ENCODE measurements at places on chromosomes 7 and 10.

GRCh38 chr10:71737834-71738197 lies 18.2 kb upstream of the C10orf105 start:
- no peak for DNase-seq

- DNase-seq, result no peak
These were observed 9.4 kb upstream of the PIK3CG start for GRCh38 chr7:106855540-106856132.

DNA sequence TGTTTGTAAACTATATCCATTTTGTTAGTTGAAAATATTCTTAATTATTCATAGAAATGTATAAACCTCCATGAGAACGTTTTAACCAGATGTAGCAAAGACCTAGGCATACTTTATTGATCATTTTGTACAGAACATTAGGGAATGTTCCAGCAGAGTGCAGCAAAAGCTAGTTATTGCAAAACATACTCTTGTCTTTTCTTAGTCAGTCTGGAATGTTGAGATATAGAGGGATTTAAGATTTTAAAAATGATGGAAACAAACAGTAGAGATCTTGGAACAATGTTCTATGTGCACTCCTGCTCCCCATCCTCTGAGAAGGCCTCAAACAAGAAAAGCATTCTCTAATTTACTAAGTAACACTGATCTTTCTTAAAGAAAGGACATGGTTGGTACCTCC lies 292.1 kb downstream of the BBS9 start:
- DNase-seq, result no peak

GRCh38 chr10:17443707-17444387 lies 10.5 kb downstream of the ST8SIA6 start:
- DNase-seq, result no peak

DNA sequence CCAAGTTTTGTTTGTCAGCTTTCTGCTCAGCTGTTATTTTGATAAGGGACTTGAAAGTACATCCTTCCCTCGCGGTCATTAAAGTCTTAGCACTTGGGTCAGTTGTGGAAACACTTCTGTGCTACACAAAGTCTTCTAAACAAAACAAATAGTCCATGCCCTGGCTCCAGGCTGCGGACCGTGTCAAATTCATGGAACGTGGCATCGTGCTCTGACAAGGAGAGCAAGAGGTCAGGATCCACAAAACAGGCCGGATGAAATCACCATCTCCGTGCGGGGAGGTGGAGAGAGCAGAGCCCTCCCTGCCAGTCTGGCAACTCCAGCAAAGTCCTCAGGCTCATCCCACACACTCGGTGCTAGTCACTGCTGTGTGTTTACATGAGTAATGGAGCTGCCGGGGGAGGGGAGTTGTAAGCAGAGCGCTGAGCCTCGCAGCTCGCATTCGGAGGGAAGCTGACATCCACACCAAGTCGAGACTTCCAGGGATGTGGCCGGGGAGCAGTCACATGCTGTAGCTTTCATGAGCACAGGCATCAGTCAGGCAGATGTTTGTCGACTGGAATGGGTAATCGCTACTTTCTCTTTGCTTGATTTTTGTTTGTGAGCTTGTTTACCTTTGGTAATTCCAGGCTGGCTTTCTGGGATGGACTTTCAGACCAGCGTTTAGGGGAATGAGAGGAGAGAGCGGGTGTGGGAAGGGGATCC lies 147.6 kb downstream of the ARID5B start:
- peak; percentile 18 for DNase-seq

DNA sequence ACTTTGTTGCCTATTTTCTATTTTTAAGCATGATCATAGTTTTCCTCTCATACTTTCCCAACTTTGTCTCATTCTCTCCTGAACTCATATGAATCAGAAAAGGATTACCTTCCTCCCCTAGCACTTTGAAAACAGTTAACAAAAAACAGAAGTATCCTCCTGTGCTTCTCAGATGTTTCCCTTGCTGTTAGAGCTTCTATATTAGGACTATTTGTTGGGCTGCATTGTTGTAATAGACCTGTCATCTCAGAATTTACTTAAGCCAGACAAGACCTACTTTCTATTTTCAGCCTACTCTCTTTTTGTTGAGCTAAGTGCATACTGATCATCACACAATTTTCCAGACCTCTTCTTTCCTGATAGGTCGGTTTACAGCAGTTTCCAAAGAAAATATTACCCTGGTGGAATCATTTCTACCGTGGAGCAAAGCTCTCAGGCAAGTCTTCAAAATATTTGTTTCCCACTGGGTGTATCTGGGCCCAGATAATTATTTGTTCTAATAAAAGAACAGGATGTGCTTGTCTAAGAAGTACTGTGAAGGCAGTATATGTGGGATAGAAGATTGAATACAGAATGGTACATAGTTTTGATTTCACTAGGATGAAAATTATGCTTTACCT lies 411.9 kb upstream of the KLF6 start:
- DNase-seq, result no peak

DNA sequence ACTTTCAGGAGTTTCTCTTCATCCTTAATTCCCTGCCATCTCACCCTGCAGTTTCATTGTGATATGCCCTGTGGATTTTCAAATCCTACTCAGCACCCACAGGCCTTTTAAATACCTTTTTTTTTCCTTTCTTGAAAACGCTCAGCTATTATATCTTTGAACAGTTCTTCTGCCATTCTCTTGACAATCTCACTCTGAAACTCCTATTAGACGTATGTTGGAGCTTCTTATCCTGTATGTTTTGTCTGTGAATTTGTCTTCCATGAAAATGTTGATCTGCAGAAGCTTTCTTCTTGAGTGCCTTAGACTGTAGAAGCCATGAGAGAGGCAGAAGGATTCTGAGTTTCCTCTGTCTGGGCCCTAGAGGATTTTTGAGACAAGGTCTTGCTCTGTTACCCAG lies 18.9 kb upstream of the YAE1 start:
- no peak for DNase-seq

DNA sequence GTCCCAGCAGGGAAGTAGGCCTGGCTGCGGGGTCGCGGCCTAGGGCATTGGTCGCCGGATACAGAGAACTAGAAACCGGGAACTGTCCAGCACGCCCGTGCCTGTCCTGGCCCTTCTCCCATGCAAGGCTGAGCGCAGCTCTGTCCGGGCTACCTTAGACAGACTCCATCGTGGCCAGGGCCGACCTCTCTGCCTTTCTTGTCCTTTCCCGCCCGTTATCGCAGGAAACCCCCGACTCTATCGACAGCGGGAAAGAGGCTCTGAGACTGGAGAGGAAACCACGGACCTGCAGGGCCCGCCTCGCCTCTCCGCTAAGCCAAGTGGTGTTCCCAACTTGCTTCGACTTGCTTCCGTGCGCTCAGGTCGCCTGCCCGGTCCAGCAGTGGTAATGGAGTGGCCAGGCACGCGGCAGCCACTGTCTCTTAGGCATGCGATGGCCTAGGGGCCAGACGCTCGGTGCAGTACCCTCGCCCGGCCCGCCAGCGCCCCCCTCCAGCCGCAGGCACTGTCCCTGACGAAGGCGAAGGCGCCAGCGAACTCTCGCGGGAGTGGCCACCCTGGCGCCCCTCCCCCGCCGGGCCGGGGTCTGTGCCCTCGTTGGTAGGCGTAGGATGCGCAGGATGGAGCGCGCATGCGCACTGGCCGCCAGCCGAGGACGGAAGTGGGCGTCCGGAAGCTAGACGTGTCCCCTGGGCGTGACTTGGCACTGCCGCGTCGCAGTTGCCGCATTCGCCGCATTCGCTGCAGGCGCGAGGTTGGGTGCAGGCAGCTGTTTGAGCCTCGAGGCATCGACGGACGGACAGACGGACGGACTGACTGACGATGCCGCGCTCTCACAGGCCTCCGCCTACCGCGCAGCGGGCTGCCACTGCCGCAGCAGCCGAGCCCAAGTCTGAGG lies 54.4 kb downstream of the MCMBP start:
- DNase-seq, result no peak

DNA sequence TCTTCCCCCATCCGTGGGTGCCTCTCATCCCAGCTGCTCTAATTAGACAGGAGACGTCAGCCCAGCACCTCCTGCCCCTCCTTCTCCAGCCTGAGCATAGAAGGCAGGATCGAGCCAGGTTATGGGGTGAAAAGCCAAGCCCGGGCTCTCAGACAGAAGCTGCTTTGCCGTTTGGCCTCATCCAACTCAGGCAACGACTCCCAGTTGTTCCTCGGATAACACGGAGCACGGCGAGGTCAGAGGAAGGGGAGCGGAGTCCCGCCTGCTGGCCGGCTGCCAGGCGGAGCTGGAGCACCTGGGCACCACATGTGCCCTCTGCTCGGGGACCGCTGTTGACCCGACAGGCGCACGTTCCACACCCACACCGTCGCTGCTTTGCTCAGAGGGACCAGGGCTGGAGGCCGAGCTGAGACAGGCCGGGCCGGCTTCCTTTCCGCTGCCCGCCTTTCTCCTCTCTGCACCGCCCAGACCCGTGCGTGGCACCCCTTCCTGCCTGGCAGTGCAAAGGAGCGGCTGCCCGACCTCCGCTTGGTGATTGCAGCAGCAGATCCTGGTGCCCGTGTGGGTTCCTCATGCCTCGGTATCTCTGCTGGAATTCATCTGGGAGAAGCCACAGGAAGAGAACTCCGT lies 21.6 kb upstream of the UNCX start:
- no peak for DNase-seq

- DNase-seq, result no peak
These were observed 4.6 kb upstream of the CYP3A4 start for GRCh38 chr7:99788554-99788953.

DNA sequence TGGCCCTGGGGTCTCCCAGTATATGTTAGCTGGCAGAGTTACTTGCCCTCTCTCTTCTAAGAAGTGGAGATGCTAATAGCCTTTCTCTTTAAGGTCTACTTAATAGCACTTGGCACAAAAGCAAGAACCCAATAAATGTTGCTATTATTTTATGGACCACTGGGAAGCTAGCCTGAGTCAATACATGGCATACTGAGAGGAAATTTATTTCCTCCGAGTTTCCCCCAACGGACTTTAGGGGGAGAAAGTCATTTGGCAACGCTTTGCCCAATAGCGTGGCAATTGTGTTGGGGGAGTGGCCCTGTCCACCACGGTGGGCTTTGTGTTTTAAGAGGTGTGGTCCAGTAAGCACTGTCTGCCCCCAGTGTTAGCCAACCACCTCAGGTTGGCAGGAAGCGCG lies 87.4 kb upstream of the SMNDC1 start:
- no peak for DNase-seq

- no peak for DNase-seq
These were observed 1073.0 kb upstream of the CELF2 start for GRCh38 chr10:9944690-9945089.

DNA sequence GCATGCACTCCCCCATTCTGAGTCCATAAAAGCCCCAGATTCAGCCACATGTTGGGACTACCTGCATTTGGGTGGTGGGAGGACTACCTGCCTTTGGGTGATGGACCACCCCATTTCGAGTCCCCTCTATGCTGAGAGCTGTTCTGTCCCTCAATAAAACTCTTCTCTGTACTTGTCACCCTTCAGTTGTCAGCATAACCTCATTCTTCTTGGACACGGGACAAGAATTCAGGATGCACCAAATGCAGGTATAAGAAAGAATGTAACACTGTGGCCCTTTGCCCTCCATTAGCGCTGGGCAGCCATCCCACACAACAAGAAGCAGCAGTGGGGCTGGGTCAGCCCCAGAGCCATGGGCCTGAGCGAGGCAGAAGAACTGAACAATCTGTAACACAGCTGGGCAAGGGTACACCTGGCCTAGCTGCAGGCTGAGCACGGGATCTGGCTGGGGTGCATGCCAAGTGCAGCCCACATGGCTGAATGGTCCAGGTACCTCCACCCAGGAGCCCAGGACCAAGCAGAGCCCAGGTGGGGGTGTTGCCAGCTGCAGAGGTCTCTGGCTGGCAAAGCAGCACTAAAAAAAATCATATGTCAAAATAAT lies 1344.3 kb upstream of the LRRTM3 start:
- no peak for DNase-seq

GRCh38 chr7:101243646-101244374 lies 1.1 kb downstream of the FIS1 start:
- no peak for DNase-seq

DNA sequence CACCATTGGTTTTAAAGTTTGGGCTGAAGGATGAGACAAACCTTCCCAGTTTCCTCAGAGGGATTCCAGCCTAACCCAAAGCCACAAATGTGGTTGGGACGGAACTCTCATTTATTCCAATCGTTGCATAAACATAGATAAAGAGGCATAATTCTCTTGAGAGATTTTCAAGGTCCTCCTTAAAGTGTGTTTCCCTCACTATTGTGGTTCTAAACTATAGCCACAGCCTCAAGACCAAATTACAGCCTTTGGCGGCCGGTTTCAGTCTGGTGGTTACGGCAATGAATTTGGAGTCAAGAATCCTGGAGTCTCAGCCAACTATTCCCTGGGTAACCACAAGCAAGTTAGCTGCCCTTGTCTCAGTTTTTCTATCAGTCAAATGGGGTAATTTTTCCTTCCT lies 42.6 kb downstream of the SEM1 start:
- no peak for DNase-seq

GRCh38 chr10:82811621-82812020 lies 936.6 kb downstream of the NRG3 start:
- no peak for DNase-seq

- no peak for DNase-seq
These were observed 169.3 kb downstream of the FAM107B start for GRCh38 chr10:14605231-14605925.

- DNase-seq, result no peak
These were observed 228.6 kb downstream of the VTI1A start for GRCh38 chr10:112675560-112676083.

GRCh38 chr7:25624833-25625232 lies 396.5 kb upstream of the NPVF start:
- no peak for DNase-seq

DNA sequence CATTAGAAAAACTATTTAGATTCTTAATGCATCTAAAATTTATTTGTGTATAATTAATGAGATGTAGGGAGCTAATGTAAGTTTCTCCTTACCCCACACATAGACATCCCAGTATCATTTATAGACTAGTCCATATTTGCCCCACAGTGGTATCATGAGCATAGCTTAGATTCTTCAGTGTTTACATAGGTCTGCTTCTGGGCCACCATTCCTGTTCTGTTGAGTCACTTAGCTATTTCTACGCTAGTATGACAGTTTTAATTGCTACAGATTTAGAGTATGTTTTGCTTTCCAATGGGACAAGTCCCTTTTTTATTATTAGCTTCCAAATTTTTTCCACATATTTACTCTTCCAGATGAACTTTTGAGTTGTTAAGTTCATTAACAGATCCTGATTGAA lies 69.4 kb downstream of the MCMBP start:
- no peak for DNase-seq

DNA sequence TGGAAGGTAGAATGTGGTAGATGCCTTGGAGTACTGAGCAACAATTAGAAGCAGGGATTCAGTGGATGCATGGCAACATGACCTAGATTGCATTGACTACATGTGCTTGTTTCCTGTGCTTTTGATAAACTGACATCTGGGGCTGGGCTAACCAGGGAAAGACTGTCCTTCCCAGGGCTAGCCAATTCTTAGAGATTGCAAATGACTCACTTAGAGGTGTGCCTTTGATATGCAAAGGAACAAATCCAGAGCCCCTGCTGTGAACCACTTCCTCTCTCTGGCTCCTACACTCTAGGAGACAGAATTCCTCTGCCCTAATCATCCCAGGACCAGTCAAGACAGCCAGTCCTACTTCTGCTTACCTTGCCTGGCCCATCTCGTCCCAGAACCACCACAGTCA lies 651.5 kb downstream of the LRMDA start:
- no peak for DNase-seq

Measured in activated CD8-positive, alpha-beta memory T cell treated with anti-CD3 and anti-CD28 coated beads for 4 hours (primary cell).